ENCODE measurements at places on chromosomes 7 and 10.

GRCh38 chr10:25226775-25227682 lies 52.2 kb downstream of the GPR158 start:
- DNase-seq: peak; percentile 51

- DNase-seq: no peak
Measured at GRCh38 chr7:129101746-129102145, 42.8 kb upstream of the TSPAN33 start.

GRCh38 chr7:137715121-137715520 lies 131.7 kb downstream of the DGKI start:
- DNase-seq: peak; percentile 27

- DNase-seq: no peak
Measured at GRCh38 chr10:47264797-47265281, 35.2 kb upstream of the GDF10 start.

DNA sequence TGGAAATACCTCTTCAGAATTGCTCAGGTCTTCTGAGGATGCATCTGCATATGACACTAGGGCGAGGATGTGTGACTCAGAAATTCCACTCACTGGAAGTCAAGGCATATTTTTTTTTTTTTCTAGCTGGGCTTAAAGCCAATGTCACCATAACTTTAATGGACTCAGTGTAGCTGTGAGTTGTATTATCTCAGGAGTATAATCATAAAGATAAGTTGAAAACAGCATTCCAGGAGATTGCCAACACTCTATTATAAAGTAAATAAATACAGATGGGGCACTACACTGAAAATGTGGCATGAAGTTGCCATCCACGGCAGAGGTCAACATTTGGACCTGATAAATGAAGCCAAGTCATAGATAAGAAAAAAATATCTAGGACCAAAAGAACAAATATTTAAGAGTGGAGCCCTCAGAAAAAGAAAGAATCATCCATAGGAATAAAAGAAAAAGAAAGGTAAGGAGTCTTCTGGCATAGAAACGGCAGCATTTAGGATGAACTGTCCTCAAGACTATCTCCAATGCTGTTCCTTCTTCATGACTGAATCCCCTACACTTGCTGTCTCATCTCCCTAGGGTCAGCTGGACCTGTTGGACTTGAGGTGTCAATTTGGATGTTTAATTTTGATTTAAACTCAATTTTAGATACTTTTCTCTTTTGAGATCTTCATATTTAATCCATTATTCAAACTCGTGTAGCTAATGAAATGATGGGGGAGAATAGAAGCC lies 72.9 kb upstream of the CAV2 start:
- peak; percentile 90 for DNase-seq

Data from iris pigment epithelial cell (primary cell).